Activated T-cell treated with anti-CD3 and anti-CD28 coated beads, Interleukin-2, amount 50 U/mL, for 72 hours (primary cell): ENCODE measurements at places on chromosomes 16 and 17. TPM values are rescaled to one million over a fixed set of nuclear protein-coding genes. Genes with fewer than 3 reads are reported as not detected.

DNA sequence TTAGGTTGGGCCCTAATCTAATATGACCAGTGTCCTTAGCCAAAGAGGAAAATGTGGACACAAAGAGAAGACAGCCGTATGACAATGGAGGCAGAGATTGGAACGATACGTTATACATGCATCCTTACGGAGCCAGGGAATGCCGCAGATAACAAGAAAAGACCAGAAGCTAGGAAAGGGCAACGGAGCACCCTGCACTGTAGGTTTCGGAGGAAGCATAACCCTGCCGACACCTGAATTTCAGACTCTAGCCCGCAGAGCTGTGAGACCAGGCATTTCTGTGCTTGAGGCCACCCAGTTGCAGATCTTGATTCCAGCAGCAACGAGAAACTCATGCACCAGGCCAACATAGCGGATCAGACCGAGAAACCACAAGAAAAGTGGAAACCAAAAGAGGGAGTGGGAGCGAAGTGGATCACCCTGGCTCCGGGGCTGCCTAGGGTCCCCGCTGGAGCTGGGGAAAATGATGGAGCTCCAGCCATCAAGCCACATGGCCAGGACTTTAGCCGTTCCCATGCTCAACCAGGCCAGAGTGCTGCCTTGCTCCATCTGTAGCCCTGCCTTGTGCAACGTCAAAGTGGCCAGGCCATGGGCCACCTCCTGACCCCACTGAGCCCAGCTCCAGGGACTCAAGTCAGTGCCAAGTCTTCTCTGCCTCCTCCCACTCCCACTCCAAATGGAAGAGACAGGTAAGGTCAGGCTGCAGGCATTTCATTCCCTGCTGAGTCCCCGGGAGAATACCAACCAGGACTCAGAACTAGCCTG is 51.7 kb upstream of the RPL38 start:
- no peak for DNase-seq

DNA sequence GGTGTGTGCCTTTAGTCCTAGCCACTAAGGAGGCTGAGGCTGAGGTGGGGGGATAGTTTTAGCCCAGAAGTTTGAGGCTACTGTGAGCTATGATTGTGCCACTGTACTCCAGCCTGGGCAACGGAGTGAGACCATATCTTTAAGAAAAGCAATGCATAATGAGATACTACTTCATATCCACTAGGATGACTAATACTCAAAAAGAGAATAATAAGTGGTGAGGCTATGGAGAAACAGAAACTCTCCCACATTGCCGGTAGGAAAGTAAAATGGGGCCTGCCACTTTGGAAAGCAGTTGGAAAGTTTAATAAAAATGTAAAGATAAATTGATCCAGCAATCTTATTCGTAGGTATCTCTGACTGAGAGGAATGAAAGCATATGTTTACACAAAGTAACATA is 4.6 kb upstream of the NPIPB2 start:
- no peak for DNase-seq

GRCh38 chr17:27504188-27504995 is 48.1 kb downstream of the KSR1 start:
- no peak for DNase-seq

GRCh38 chr16:68022728-68023537 is at the start of the genes DDX28 and DUS2:
Gene DDX28, minus strand, starts transcription at chr16:68023232. Its CDS starts 30 bp downstream, at chr16:68023202.
Gene DUS2, plus strand, starts transcription at chr16:68023284. Its CDS starts 14,740 bp downstream, at chr16:68038024.
- peak; percentile 94 for DNase-seq

GRCh38 chr17:56641894-56642293 is 48.4 kb downstream of the NOG start:
- DNase-seq, result no peak

DNA sequence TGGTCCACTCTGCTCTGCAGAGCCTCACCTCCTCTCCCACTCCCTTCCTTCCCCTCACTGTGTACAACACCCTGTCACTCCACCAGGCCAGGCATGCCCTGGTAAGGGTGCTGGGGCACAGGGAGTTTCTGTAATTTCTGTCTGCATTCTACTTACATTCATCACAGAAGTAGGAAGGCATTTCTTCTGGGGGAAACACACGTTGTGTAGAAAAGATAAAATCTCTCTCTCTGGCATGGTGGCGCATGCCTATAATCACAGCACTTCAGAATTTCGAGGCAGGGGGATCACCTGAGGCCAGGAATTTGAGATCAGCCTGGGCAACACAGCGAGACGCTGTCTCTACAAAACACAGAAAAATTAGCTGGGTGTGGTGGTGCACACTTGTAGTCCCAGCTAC is 27.0 kb downstream of the WNT3 start:
- DNase-seq, result no peak

GRCh38 chr16:59242556-59242955 is 508.4 kb upstream of the GOT2 start:
- no peak for DNase-seq

DNA sequence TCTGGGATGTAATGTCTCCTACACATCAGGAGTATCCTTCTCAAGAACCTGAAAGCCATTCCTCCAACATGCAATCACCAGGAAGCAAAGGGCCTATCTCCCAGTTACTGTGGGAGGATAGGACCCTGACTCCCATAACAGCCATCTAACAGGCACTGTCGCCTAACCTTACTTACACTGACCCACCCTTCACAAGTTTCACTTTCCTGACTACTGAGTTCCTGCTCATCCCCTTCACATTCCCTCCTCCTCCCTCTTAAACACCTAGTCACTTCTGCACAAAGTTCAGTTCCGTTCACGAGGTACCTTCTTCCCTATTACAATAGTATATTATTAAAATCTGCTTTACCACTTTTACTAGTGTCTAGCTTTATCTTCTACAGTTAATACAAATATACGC is 1.3 kb downstream of the C17orf67 start:
- no peak for DNase-seq

GRCh38 chr17:41739661-41740352 is 5.4 kb upstream of the HAP1 start:
- DNase-seq, result no peak

GRCh38 chr17:3804503-3804931 is 3.5 kb upstream of the ITGAE start:
- DNase-seq, result peak; percentile 55

DNA sequence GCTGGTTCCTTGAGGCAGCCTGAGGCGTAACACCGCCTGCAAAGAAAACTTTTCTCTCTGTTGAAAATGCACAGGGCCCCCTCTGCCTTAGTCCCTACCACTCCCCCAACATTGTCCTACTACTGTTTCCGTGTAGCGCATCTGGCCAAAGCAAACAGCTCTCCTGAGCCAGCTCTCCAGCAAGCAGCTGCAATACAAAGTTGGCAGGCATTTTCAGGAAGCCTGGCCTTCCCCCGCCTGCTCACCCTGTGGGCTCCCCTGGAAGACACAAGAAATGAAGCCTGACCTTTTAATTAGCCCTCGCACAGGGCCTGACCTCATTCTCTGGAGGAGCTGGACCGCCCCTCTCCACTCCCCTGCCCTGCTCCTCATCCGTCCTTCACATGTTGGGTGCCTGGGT is 66.7 kb downstream of the SOX9 start:
- no peak for DNase-seq

DNA sequence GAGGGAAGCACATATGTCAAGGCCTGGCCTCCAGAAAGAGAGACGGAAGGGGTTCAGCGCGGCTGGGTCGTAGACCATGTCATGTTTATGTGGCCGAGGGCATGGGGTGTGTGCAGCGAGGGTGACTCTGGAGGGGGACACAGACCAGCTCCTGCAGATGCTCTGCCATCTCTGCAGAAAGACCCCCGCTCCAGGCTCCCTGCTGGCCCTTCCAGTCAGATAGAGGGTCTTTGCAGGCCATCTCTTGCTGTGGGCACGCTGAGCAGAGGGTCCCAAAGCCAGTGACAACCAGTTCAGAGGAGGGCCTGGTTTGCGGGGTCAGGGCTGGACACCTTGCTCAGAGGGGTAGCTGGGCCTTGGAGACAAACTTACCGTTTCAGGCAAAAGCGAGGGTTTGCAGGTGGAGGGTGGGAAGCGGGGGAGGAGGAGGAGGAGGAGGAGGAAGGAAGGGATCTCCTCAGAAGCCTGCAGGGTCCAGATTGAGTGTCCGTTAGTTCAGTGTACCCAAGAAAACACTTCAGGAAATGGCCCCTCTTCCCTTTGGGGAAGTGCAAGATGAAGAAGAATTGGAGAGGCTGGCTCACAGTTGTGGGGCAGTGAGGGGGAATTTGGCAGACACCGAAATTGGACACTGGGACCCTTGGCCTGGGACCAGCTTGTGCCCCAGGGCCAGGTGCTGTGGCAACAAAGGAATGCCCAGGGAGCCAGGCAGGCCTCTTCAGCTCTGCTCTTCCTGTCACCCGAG is 102.8 kb downstream of the CMIP start:
- DNase-seq, result no peak

GRCh38 chr16:31522071-31522470 is 5.6 kb upstream of the AHSP start:
- no peak for DNase-seq

GRCh38 chr17:42795061-42795460 is 3.4 kb downstream of the COA3 start:
- no peak for DNase-seq

- no peak for DNase-seq
Observed at GRCh38 chr17:6526362-6527152, 29.8 kb downstream of the PITPNM3 start.

The FOXL1 gene
- 0.07 TPM for total RNA-seq

The MMP25 gene
- 2.3 TPM for total RNA-seq

The SSTR5 gene
- not detected for total RNA-seq
